OCI-LY7 (cell line): ENCODE measurements at places on chromosomes 4 and X. TPM values are rescaled to one million over a fixed set of nuclear protein-coding genes. Genes with fewer than 3 reads are reported as not detected.

MAGED1 gene
- 58.7 and 60.0 TPM in 2 replicates for total RNA-seq

DNA sequence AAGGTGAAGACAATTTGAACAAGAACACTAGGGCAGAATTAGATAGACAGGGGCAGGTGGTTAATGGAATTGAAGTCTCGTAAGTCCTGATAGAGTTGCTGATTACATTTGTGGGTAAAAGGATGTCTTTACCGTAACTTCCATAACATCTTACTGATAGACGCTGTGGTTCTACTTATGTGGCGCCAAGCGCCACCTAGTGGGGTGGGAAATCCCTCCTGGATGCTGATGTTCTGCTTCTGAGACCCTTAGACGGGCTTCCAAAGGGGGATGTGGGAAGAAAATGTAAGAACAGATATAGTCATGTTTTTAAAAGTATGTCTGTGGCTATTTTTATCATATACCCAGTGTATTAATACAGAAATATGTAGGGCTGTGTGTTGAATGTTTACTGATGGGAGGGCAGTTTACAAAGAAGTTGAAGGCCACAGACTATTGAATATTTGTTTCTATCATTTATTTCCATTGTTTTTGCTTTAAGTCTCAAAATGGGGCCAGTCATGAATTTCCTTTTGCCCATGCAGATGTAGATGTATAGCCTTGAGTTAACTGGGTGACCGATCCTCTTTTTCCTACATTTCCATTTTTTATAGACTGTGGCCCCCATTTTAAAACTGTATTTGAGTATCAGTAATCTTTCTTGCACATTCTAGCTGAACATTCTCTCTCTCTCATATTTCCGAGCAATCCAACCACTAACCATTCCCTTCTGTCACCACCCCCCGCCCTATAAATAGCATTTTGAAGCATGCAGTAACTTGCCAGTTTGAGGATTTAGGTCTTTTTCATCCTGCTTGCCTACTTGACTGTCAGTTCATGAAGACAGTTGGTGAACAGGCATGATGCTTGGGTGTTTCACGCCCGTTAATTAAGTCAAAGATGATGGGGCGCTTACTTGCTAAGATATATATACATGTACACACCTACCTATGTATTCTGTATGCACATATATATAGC, 12.1 kb upstream of the TLR8 start:
- peak; percentile 75 for DNase-seq

ASB9 gene
- total RNA-seq, result not detected in 2 replicates

DNA sequence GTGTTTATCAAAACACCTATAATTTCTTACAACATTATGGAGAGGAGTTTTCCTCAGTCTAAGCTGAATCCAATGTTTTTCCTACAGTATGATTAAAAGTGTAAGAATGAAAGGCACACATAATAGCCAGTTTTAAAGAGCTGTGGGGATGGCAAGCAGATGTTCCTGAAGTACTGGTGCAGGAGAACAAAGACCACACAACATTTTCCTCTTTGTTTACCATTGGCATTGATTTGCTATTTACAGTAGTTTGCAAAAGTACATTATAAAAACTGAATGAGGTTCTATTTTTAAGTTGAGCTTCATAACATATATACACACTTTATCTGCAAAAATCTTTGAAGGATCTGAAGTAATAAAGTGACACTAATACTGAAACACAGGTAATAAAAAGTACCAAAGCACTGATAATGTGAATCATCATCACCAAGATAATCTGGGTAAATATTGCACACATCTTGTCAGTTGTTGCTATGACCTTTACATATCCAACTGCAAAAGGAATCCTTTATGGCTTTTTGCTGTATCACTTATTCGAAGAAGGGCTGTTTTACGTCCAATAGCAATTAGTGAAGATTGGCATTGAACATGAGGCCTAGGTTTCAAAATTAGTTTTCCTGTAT, 22.5 kb downstream of the TCEAL1 start:
- no peak for DNase-seq

GRCh38 chr4:14254252-14254651, 626.7 kb upstream of the BOD1L1 start:
- DNase-seq, result peak; percentile 8

REPS2 gene
- 3.8 and 4.0 TPM in 2 replicates for total RNA-seq

GRPR gene
- 0.31 TPM in 1 of 2 replicates, not detected in the other for total RNA-seq

DNA sequence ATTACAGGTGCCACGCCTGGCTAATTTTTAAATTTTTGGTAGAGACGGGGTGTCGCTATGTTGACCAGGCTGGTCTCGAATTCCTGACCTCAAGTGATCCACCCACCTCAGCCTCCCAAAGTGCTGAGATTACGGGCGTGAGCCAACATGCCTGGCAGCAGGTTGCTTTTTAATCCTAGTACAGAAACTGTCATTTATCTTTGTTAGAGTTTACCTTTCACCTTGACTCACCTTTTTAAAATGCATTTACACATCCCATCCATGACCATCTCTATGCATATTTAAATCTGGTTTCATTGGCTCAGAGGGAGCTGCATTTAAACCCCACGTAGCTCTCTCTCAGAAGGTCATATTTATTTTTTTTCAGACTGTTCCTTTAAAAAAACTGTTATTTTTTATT, 31.9 kb downstream of the SLC16A2 start:
- no peak for DNase-seq
